Ovary (tissue), 10 donors: ENCODE measurements at places on chromosomes 6 and 20. TPM values are rescaled to one million over a fixed set of nuclear protein-coding genes. Genes with fewer than 3 reads are reported as not detected.

GRCh38 chr6:43953256-43953655 is 174.0 kb downstream of the MRPL14 start:
- DNase-seq = no peak

CFAP61 gene
- total RNA-seq = not detected

TSPYL1 gene
- total RNA-seq = 134 TPM

DNA sequence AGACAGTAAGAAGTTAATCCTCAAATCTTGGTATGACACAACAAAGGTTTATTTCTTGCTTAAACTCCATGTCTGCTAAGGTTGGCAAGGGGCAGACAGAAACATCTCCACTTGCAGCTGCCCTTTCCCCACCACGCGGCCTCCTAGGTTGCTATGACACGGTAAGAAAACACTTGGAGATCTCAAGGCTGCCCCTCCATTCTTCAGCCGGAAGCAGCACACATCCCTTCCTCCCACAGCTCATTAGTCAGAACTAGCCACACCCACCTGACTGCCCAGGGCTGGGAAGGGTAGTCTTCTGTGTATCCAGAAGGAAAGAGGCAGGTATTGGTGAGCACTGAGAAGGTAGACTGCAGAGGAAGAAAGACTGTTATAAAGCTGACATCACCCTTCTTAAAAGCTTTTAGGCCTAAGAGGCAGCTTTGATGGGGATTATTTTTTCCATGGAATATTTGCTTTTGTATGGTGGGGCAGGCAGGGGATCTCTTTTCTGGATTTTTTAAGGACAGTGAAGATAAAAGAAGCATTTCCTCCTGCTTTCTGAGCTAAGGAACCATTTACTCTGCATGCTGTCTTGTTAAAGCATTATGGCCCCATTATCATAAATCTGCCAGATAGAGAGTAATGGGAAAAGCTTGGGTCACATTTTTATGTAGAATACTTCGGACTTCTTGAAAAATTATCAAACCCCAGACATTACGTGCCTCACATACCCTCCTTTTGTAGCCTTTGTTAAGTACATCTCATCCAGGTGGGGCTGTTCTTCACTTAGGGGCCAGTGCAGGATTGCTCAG is 41.6 kb downstream of the MRAP2 start:
- peak; percentile 18 for DNase-seq

DNA sequence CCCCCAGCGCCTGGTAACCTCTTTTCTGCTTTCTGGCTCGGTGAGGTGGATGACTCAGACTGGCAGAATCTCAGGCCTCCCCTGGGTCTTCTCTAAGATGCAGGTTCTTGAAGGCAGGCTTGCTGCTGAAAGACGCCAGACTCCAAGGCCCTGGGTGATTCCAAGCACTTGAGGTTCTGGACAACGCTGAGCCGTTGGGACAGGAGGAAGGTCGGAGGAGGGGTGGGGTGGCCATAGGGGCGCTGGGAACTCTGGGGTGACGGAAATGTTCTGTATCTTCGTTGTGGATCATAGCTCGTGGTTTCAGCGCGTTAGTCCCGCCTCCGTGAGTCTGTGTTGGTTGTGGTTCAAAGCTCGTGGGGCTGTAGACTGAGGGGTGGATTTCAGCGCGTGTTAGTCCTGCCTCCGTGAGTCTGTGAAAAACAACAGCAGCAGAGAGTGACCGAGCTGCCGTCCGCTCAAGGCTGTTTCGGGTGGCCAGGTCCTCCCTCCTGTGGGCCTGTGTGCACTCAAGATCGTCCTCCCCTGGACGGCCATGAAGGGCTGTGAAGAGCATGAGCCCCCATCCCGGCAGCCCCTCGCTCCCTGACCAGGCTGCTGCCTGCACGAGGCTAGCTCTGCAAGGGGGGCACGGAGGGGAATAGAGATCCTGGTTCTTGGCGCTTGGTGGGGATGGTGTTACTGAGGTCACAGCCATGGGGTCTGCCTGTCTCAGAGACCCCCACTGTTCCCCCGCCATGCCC is 7.7 kb downstream of the NTSR1 start:
- DNase-seq = no peak

GRCh38 chr20:18255526-18255925 is 32.8 kb upstream of the ZNF133 start:
- no peak for DNase-seq

GRCh38 chr6:102553214-102553613 is 1159.7 kb downstream of the GRIK2 start:
- DNase-seq = no peak

DNA sequence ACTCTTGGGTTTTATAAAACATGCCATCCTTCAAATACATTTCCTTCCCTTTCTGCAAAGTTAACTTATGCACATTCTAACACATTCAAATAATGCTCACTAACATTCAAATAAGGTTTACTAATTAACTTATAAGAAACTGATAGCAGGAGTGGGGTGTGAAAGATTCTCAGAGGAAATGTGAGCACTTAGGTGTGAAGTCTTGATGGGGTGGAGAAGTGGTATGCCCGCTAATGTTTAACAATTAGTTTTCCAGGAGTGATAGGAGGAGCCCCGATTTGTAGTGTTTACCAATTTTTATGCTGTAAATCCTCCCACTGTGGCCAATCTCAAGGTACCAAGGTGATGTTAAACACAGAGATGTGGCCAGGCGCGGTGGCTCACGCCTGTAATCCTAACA is 18.3 kb upstream of the DSN1 start:
- DNase-seq = no peak
